ENCODE measurements at places on chromosomes 5 and 9.
A peak's percentile ranks its signal among the peaks of the same experiment; 100 is the strongest.

DNA sequence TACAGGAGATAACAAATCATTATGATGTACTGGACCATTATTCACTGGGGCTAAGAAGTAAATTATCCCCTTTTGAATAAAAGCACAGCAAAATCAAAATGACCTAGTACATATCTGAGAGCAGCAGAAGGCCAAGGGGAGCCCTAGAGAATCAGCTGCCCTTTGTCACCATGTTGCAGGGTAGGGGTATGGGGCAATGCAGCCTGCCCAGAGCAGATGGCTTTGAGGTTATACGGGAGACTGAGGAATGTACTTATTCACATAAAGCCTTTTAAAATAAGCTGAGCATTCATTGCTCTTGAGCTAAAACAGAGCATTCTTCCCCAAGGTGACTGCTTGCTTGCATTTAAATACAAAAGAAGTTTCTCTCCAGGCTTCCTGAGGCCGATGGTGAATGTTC lies 2.6 kb upstream of the TNFAIP8 start:
- DNase-seq, result no peak

GRCh38 chr9:132411091-132411508 lies 1.1 kb downstream of the CFAP77 start:
- DNase-seq, result peak; percentile 74

DNA sequence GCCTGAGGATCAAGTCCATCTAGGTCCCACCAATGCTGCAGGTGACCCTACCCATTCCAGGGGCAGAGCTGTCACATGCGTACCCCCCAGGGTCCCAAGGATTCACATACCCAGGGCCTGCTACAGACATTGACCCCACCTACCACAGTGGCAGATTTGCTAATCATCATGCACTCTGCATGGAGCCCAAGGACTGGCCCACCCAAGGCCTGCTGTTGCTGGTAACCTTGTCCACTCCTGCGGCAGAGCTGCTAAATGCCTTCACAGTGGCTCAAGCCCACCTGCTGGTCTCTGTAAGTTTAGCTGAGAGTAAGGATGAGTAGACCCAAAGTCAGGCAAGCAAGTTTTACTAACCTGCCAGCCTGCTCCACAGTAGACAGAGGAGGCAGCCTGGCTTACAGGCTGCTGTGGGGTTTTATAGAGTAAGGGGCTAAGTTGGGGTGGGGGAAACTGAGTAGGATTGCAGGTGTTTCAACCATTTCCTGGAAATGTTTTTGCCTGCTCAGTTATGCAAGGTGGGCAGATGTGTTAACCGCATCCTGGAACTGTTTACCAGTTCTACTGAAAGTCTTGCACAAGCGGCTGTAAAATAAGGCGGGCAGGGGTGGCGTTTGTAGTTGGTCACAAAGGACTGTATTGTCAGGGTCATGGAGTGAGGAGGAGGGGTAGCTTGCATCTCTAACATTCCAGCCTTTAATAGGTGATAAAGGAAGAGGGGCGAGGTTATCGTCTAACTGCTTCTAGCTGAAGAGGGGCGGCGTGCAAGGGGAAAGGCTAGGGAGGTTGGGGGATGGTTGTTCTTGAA lies 2163.5 kb upstream of the WWC1 start:
- DNase-seq, result no peak

DNA sequence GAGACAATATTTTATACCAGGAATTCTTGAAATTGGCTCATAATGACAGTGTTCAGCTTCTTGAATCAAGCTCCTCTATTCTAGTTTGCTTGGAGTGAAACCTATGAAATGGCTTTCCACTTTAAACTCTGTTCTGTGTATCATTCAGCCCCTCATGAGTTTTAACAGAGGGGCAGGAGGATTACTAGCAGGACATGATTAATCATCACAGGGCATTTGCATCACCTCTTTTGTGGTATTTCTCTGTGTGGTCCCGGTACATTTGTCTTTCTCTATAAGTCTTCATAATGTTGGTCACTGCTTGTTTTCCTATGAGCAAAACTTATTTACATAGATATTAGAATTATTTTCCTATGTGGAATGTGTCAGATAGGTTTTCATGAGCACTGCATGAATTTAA lies 21.2 kb downstream of the CAST start:
- no peak for DNase-seq

GRCh38 chr5:99088309-99088708 lies 159.5 kb upstream of the CHD1 start:
- DNase-seq, result no peak

- no peak for DNase-seq
Measured at GRCh38 chr5:448061-448765, 5.2 kb downstream of the EXOC3 start.

DNA sequence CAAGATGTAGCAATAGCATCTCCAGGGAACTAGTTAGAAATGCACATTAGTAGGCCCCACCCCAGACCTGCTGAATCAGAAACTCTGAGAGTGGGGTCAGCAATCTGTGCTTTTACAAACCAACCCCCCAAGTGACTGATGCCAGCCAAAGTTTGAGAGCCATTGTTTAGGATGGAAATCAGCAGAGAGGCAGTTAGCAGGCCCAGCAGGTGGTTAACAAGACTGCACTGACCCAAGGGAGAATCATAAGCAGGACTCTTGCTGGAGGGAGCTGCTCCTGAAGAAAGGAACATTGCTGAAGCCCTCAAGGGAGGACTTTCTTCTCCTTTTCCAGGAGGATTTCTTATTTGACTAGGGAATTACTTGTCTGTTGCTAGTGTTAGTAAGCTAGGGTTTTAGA lies 74.2 kb upstream of the SLC12A2 start:
- DNase-seq, result no peak

DNA sequence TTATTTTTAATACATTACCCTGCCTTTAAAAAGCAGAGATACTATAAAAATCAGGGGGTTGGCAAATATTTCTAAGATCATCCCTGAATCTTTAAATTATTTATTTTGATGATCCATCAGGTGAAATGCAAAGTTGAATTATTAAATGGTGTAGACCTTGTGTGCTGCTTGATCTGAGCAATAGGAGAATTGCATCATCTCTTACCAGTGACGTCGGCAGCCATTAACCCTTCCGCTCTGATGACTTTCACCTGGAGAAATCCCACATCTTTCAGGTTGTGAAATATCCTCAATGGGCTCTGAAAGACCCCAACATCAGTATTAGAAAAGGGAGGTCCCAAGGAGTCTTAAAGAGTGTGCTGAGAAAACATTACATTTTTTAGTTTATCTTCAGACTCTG lies 270.2 kb downstream of the SLF1 start:
- no peak for DNase-seq

DNA sequence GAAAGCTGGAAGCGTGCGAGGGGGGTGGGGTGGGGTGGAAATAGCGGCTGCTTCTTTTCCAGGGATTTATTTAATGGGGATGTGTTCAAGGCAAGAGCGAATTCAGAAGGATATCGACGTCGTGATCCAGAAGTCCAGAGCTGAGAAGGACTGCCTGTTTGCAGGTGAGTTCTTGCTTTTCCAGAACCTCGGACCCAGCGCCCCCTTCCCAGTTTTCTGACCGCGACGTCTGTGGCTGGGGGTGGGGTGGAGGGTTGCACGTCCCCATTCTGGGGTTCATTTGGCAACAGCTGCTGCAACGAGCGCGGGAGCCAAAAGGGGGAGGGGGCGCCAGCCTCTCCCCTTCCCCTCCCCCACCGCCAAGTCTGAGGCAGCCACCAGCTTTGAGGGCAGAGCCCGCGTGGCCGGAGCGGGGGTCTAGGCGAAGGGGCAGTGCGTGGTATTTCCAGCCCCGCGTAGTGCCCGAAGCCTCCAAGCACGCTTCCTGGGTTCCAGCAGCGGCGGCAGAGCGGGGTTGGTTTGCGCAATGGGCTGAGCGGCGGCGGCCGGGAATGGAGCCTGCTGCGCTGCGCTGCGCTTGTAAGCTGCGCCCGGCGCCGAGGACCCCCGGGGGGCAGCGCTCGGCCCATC lies 701 bp downstream of the PARP8 start:
- peak; percentile 68 for DNase-seq

DNA sequence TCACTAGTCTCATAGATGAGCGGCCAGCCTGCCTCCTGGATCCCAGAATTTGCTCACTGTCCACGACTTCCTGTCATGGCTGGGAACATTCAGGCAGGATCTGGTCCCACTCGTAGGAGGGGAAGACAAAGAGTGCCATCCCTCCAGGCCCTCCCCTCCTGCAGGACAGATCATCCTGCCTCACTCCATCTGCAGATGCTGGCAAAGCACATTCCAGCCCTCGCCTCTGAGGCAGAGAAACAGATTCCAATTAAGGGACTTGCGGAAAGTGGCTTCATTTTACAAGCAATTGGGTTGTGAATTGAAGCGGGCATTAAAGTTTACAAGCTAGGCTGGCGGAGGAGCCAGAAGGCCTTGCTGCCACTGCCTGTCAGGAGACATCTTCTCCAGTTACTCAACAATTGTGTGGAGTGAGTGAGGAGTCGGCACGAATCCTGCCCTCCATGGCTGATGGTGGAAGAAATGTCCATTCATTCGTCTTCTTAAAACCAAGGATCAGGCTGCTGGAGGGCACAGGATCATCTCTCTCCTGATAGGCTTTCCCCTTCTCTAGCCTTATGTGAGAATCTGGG lies 41.8 kb upstream of the KCNMB1 start:
- DNase-seq, result peak; percentile 28

DNA sequence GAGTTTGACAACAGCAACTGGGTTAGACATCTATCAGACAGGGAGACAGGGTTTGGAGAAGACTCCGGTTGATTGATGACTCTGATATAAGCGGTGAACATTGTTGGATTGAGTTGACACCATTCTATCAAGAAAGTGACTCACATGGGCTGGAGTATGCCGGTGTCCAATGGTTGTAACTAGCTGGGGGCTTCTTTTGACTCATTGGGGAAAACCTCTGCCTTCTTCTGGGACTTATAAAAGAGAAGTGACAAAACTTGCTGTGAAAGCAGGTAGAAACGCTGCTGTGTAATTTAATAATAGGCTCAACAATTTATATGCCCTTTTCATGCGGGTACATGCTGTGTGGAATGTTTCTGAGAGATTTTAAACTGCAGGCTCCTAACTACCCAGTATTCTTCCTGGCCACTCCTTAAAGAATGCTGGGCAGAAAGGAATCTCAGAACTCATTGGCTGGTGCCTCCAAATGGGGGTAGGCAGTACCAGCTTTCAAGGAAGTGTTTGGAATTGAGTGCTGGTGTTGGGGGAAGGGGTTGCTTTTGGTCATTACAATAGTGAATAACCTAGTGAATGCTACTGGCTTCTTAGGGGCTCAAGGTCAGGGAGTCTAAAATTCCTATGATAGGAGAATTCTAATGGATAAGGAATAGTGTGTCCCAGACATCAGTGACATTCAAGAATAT lies 43.9 kb downstream of the FYB1 start:
- no peak for DNase-seq

GRCh38 chr5:181170237-181170825 lies 22.9 kb downstream of the OR2V2 start:
- peak; percentile 37 for DNase-seq

DNA sequence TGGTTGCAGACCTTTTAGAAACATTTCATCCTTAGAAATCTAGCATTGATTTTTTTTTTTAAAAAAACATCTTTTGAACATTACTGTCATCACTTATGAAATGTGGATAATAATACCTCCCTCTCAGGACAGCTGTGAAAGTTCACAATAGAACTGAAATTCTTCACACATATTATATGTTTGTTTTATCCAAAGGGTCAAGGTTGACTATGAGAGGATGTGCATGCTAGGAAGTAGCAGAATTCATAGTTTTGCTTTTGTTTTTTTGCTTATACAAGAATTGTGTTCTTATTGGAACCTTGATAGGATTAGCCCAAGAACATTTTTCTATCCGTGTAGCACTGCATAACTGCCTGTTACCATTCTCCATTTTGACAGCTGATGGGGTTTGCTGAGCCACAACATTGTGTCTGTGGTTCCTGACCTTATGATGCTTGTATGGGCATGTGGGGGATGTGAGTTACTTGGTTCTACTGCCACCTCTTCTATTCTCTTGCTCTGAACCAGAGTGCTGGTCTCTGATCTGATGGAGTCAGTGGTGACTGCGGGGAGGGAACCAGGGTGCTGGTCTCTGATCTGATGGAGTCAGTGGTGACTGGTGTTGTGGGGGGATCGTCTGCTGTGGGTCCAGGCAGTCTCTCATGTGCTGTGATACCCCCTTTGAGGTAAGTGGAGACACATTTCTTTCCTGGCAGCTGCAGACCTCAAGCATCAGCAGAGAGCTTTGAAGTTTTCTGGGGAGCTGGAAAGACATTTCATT lies 27.1 kb upstream of the ACTBL2 start:
- no peak for DNase-seq

DNA sequence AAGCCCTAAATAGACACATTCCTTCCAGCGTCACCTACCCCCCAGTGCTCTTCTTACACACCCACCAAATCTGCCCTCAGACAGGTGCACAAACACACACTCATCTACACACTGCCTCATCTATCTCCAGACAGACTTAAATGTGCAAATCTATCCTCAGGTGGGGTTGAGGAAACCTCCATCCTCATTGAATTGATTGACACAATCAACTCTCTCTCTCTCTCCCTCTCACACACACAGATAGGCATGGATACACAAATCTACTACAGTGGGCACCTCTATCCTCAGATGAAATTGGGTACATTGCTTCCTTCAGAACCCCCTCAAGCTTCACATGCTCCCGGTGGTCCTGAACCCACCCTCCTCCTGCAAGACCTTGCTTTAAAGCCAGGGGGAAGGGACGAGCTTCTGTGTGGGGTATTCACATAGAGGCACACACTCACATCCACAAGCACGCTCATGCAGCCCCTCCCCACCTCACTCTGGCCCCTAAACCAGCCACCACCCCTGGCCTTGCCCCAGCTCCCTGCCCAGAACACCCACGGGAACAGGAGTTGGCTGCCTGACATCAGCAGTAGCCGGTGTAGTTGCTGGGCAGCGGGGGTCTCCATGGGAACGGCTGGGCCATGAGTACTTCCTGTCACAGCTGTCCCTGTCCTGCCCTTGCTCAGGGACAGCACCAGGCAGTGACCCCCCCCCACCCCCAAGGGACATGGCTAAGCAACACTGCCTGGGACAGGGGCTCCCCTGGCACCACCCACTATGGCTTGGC lies 22.8 kb downstream of the PCDH1 start:
- no peak for DNase-seq

DNA sequence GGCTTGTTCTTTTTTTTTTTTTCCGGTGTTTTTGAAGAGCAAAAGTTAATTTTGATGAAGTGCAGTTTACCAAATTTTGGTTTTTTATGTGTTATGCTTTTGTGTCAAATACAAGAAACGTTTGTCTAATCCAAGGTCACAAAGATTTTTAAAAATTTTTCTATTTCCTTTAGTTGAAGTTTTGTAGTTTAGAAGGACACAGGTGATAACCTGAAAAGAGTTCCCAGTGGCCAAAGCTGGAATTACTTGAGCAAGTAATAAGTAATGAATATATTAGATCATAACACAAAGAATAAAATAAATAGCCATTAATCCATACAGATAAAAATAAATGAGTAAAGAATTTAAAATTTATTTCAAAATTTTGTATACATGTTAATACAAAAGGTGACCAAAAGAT lies 71.5 kb downstream of the FCHO2 start:
- DNase-seq, result no peak

GRCh38 chr9:128249558-128249907 lies 26.3 kb downstream of the GOLGA2 start:
- DNase-seq, result no peak

- DNase-seq, result no peak
Measured at GRCh38 chr9:14296495-14297113, 17.3 kb downstream of the NFIB start.

- no peak for DNase-seq
Measured at GRCh38 chr9:137428841-137429545, 5.8 kb downstream of the NOXA1 start.

- DNase-seq, result peak; percentile 12
Measured at GRCh38 chr5:89421035-89421434, 538.1 kb upstream of the MEF2C start.
